Camera-type eye (tissue), 1 donor: ENCODE measurements at places on chromosomes 5 and 9. TPM values are rescaled to one million over a fixed set of nuclear protein-coding genes. Genes with fewer than 3 reads are reported as not detected.

The PFDN1 gene
- 57.2 TPM for total RNA-seq

The ZNF483 gene
- 52.1 TPM for total RNA-seq

The C5orf34 gene
- 4.4 TPM for total RNA-seq

The FOXI1 gene
- not detected for total RNA-seq

The FIBCD1 gene
- total RNA-seq = 10.2 TPM

The FBP1 gene
- 1.9 TPM for total RNA-seq

The CLIC3 gene
- total RNA-seq = 1.1 TPM

The EXD3 gene
- total RNA-seq = 22.0 TPM

The PAEP gene
- total RNA-seq = not detected

The LCN9 gene
- not detected for total RNA-seq

The ADAMTS16 gene
- 4.9 TPM for total RNA-seq

The PCDHA11 gene
- total RNA-seq = 8.9 TPM

The PCDHGA7 gene
- total RNA-seq = 11.2 TPM

The HACD4 gene
- total RNA-seq = 5.1 TPM

The TAF11L5 gene
- not detected for total RNA-seq

The PCDHB16 gene
- total RNA-seq = 9.2 TPM

The PLAC8L1 gene
- total RNA-seq = not detected

The IL9 gene
- not detected for total RNA-seq

The CYSTM1 gene
- 6.2 TPM for total RNA-seq
